ENCODE measurements at places on chromosomes 6 and 20. TPM values are rescaled to one million over a fixed set of nuclear protein-coding genes. Genes with fewer than 3 reads are reported as not detected.
A peak's percentile ranks its signal among the peaks of the same experiment; 100 is the strongest.

LKAAEAR1 gene
- 0.23 TPM for total RNA-seq

- H3K27me3 ChIP-seq, result no peaks in the 10 kb centered on the region
- no peaks in the 10 kb centered on the region for H3K4me1 ChIP-seq
- DNase-seq, result no peak
- H3K4me3 ChIP-seq, result no peak overlapping the region
- H3K36me3 ChIP-seq, result no peaks in the 10 kb centered on the region
These were observed 99.8 kb downstream of the SMOC2 start for GRCh38 chr6:168540713-168541291.

GRCh38 chr6:116011520-116011919, 49.2 kb downstream of the FRK start:
- H3K27ac ChIP-seq, result no peak overlapping the region
- H3K27me3 ChIP-seq, result peaks cover 28% of the 10 kb centered on the region
- no peak overlapping the region for H3K4me3 ChIP-seq
- DNase-seq, result no peak
- no peaks in the 10 kb centered on the region for H3K36me3 ChIP-seq

KCNK5 gene
- 33.8 TPM for total RNA-seq

DNA sequence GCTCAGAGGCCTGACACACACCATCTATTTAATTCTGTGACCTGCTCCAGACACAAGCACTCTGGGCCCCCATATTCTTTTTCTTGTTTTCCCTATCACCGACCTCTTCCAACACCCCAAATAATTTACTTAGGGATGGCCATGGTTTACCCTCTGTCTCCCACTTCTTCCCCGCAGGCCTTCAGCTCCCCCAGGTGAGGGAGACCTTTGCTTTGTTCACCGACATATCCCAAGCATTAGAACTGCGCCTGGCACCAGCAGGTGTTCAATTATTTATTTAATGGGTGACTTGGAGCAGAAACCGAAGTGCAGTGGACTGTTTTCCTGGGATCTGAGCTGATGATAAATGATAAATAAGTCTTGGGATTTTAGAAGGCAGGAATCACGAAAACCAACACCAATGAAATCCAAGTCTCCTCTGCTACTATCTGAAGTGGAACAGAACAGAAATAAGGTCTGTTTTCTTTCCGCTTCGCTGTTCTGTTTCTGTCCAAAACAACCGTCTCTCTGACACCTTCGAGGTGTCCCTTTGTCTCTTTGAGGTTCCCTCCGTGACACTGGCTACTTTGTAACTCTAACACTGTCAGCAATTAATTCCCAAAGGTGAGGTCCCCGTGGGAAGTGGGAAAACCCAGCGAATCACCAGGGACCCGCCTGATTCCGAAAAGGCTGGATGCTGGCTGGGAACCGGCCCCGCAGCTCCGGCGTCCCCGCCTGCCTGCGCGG, 1.1 kb upstream of the RIN2 start:
- no peaks in the 10 kb centered on the region for H3K4me1 ChIP-seq
- no peak overlapping the region for H3K4me3 ChIP-seq
- no peak overlapping the region for H3K27ac ChIP-seq
- no peaks in the 10 kb centered on the region for H3K36me3 ChIP-seq
- DNase-seq, result no peak
- peaks cover 36% of the 10 kb centered on the region for H3K27me3 ChIP-seq

GRCh38 chr20:62393830-62394229, 6.9 kb downstream of the RPS21 start:
- no peaks in the 10 kb centered on the region for H3K27me3 ChIP-seq
- peaks cover 42% of the 10 kb centered on the region for H3K36me3 ChIP-seq
- no peak overlapping the region for H3K4me3 ChIP-seq
- DNase-seq, result no peak
- no peak overlapping the region for H3K27ac ChIP-seq
- H3K4me1 ChIP-seq, result peaks cover 9% of the 10 kb centered on the region

- H3K27me3 ChIP-seq, result peaks cover 10% of the 10 kb centered on the region
- no peak overlapping the region for H3K27ac ChIP-seq
- peaks cover 6% of the 10 kb centered on the region for H3K4me1 ChIP-seq
- DNase-seq, result no peak
- H3K36me3 ChIP-seq, result peaks cover 2% of the 10 kb centered on the region
- no peak overlapping the region for H3K4me3 ChIP-seq
These were observed 4.2 kb downstream of the STMN3 start for GRCh38 chr20:63648895-63649589.

GRCh38 chr6:134323698-134324097, 5.8 kb upstream of the SGK1 start:
- H3K4me3 ChIP-seq, result no peak overlapping the region
- H3K36me3 ChIP-seq, result peaks cover 2% of the 10 kb centered on the region
- DNase-seq, result no peak

DNA sequence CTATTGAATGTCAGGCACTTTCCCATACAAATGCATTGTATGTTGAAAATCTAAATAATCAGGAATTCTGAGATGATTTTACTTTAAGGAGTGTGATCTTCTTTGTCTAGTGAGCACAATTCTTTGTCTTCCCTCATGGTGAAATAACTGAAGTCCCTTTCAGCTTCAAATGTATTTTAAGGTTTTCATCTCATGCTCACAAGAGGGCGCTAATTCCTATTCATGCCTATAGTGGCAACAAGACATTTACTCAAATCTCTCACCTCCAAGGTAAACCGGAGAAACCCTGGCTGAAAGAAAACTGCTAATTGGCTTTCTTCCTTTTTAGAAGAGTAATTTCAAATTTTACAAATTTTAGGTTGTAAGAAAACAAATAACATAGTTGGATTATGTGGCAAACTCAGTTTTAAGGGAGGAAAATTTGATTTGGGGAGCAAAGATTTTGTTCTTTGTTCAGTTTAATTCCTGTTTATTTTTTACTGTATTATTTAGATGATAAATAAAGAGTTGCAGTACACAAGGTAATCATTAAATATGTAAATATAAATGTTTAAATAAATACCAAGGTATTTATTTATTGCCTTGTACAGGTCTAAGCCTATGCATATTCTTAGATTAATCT, 69.1 kb downstream of the SLC35F1 start:
- no peaks in the 10 kb centered on the region for H3K4me1 ChIP-seq
- H3K4me3 ChIP-seq, result no peak overlapping the region
- DNase-seq, result peak; percentile 71
- H3K27ac ChIP-seq, result no peak overlapping the region
- H3K36me3 ChIP-seq, result no peaks in the 10 kb centered on the region

DNA sequence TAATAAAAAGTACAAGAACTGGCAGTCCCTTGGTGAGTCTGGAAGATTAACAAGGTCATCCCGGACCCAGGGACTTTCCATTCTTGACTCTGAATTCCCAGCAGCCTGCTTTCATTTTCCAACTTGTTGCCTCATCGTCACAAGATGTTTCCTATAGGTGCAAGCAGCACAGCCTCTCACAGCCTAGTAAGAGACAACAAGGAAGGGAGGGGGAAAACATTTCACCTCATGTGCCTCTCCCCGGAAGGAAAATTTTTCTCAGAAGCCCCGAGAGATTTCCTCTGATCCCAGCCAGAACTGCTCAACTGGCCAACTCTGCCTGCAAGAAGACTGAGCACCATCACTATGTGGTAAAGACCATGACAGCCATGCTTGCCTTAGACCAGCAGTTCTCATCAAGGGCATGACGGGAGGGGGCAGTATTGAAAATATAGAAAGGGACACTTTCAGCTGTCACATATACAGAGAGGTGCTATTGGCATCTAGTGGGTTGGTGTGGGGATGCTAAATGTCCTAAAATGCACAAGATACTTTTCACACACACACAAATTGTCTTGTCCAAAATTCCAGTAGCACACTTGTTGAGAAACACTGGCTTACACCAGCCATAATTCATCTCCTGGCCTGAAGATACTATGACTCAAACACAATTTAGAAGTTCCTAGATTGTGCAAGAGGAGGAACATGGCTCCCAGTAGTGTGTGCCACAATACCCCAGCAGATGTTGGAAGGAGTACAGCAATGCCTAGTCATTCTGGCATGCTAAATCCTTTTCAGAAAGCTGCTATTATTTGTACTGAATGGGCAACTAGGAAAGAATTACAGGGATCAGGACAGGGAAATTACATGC, 10.8 kb upstream of the WTAP start:
- H3K36me3 ChIP-seq, result no peaks in the 10 kb centered on the region
- H3K27me3 ChIP-seq, result no peaks in the 10 kb centered on the region
- no peak for DNase-seq
- H3K27ac ChIP-seq, result no peak overlapping the region

DNA sequence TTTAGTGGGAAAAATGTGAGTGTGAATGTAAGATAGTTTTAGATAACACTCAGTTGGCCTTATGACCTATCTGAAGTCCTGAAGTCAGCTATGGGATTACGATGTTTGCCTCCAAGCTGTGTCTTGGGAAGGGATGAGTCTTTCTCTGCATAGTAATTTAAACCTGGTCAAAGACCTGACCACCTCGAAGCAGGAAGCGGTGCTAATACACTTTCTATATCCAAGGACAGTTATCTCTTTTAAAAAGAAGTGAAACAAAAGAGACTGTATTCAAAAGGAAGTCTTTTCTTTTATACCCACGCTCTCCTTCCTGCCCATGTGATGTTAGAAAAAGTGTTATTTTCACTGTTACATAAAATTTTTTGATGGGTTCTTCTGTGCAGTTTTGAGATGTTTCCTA, 94.9 kb downstream of the JARID2 start:
- no peaks in the 10 kb centered on the region for H3K27me3 ChIP-seq
- H3K4me3 ChIP-seq, result peak overlapping the region; percentile 72
- DNase-seq, result no peak

DNA sequence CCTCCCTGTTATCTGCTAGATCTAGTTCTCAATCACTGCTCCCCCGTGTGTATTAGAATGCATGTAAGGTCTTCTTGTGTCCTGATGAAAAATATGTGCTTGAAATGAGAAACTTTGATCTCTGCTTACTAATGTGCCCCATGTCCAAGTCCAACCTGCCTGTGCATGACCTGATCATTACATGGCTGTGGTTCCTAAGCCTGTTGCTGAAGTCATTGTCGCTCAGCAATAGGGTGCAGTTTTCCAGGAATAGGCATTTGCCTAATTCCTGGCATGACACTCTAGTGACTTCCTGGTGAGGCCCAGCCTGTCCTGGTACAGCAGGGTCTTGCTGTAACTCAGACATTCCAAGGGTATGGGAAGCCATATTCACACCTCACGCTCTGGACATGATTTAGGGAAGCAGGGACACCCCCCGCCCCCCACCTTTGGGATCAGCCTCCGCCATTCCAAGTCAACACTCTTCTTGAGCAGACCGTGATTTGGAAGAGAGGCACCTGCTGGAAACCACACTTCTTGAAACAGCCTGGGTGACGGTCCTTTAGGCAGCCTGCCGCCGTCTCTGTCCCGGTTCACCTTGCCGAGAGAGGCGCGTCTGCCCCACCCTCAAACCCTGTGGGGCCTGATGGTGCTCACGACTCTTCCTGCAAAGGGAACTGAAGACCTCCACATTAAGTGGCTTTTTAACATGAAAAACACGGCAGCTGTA, 73.4 kb downstream of the PTPN1 start:
- H3K4me1 ChIP-seq, result no peaks in the 10 kb centered on the region
- no peaks in the 10 kb centered on the region for H3K27me3 ChIP-seq

ENPP1 gene
- 0.58 TPM for total RNA-seq

GRCh38 chr6:165274611-165275010, 34.8 kb downstream of the C6orf118 start:
- H3K4me1 ChIP-seq, result no peaks in the 10 kb centered on the region
- no peaks in the 10 kb centered on the region for H3K27me3 ChIP-seq
- no peak overlapping the region for H3K27ac ChIP-seq
- no peak overlapping the region for H3K4me3 ChIP-seq

DNA sequence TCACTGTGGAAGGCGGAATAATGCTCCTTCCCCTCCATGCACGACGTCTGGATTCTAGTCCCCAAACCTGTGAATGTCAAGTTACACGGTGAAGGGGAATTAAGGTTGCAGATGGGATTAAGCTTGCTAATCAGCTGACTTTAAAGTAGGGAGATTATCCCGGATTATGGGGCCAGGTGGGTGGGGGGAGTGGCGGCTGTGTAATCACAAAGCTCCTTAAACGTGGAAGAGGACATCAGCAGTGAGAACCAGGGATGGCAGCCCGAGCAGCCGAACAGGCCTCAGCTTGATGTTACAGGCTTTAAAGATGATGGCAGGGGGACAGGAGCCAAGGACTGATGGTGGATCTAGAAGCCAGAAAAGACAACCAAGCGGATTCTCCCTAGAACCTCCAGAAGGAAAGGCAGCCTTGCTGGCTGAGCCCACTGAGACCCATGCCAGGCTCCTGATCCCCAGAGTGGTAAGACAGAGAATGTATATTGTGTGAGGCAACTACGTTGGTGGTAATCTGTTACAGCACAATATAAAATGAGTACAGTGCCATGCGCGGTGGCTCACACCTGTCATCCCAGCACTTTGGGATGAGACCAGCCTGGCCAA, 117.5 kb downstream of the SCML4 start:
- H3K36me3 ChIP-seq, result peaks cover 9% of the 10 kb centered on the region
- H3K4me1 ChIP-seq, result peaks cover 15% of the 10 kb centered on the region
- no peak overlapping the region for H3K4me3 ChIP-seq
- DNase-seq, result no peak
- H3K27me3 ChIP-seq, result no peaks in the 10 kb centered on the region
- no peak overlapping the region for H3K27ac ChIP-seq

HLA-DRA gene
- 14.0 TPM for total RNA-seq

DNA sequence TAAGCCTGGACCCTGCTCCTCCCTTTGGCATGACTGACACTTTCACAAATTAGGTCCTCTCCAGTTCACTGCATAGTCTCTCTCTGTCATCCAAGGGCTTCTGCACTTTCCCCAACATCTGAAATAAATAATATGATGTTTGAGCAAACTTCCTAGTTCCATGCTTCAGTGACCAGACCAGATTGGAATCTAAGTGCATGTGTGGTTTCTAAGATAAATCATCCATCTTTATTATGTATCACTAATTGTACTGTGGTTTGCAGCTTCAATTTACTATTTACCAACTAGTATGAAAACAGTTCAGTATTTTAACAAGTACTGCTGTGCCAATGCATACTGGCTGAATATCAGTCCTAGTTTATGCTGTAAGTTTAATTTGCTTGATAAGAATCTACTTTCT, 18.7 kb downstream of the SESN1 start:
- no peak overlapping the region for H3K27ac ChIP-seq
- DNase-seq, result no peak
- no peaks in the 10 kb centered on the region for H3K36me3 ChIP-seq
- H3K27me3 ChIP-seq, result peaks cover 10% of the 10 kb centered on the region

GRCh38 chr6:3117912-3118352, 579 bp upstream of the BPHL start:
- DNase-seq, result no peak
- peaks cover 3% of the 10 kb centered on the region for H3K27me3 ChIP-seq
- H3K36me3 ChIP-seq, result peaks cover 15% of the 10 kb centered on the region
- H3K4me1 ChIP-seq, result peaks cover 14% of the 10 kb centered on the region

MYH7B gene
- 0.19 TPM for total RNA-seq

DEFB124 gene
- total RNA-seq, result not detected
